SK-N-SH (cell line): ENCODE measurements at places on chromosomes 3 and 15. TPM values are rescaled to one million over a fixed set of nuclear protein-coding genes. Genes with fewer than 3 reads are reported as not detected.
A peak's percentile ranks its signal among the peaks of the same experiment; 100 is the strongest.

DNA sequence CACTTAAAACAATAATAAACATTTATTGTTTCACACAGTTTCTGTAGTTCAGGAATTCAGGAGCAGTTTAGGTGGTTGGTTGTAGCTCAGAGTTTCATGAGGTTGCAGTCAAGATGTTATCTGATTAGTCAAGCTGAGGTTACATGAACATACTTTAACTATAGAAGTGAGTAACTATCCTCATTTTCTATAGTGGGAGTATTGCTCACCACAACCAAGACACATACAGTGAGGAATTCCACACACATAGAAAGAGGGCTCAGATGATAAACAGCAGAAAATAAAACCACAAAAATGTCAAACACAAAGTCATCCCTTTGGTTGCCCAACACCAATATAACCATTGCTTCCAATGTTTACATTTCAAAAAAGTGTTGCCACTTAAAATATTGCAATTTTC lies 13.6 kb downstream of the SCN11A start:
- no peaks in the 10 kb centered on the region for H3K36me3 ChIP-seq
- DNase-seq: no peak
- H3K27me3 ChIP-seq: no peaks in the 10 kb centered on the region
- H3K27ac ChIP-seq: no peak overlapping the region
- H3K4me1 ChIP-seq: no peaks in the 10 kb centered on the region

GRCh38 chr3:55333923-55334322 lies 153.2 kb downstream of the WNT5A start:
- H3K27me3 ChIP-seq: no peaks in the 10 kb centered on the region
- H3K4me1 ChIP-seq: peaks cover 19% of the 10 kb centered on the region
- no peaks in the 10 kb centered on the region for H3K36me3 ChIP-seq

- no peak overlapping the region for H3K4me3 ChIP-seq
- H3K27me3 ChIP-seq: no peaks in the 10 kb centered on the region
- no peak overlapping the region for H3K27ac ChIP-seq
- peaks cover 54% of the 10 kb centered on the region for H3K4me1 ChIP-seq
- peaks cover 3% of the 10 kb centered on the region for H3K36me3 ChIP-seq
- DNase-seq: no peak
These were observed 17.7 kb upstream of the PRR23E start for GRCh38 chr3:127175272-127175671.

GRCh38 chr15:68558318-68559305 lies 20.2 kb upstream of the CORO2B start:
- DNase-seq: no peak
- H3K4me3 ChIP-seq: no peak overlapping the region
- no peaks in the 10 kb centered on the region for H3K27me3 ChIP-seq
- no peak overlapping the region for H3K27ac ChIP-seq

DNA sequence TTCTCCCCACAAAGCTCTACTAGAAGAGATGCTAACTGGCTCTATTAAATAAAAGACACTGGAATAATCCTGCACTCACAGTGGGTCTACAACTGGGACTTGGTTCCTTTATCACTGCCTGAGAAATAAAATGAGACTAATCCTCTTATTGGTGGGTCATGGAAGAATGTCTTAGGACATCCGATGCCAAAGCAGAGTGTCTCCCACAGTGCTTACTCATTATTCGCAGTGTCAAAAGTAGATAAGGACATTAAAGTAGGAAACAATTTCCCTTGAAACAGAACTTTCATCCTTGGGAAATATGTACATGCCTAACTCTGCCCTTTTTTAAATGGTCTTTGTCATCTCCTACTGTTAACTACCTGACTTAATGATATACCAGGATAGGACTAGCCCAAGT lies 71.5 kb downstream of the GSK3B start:
- no peaks in the 10 kb centered on the region for H3K27me3 ChIP-seq
- DNase-seq: no peak
- no peak overlapping the region for H3K4me3 ChIP-seq

GRCh38 chr3:172142051-172142863 lies 102.9 kb downstream of the FNDC3B start:
- no peak for DNase-seq
- peaks cover 26% of the 10 kb centered on the region for H3K36me3 ChIP-seq
- no peak overlapping the region for H3K4me3 ChIP-seq
- peaks cover 27% of the 10 kb centered on the region for H3K4me1 ChIP-seq

DNA sequence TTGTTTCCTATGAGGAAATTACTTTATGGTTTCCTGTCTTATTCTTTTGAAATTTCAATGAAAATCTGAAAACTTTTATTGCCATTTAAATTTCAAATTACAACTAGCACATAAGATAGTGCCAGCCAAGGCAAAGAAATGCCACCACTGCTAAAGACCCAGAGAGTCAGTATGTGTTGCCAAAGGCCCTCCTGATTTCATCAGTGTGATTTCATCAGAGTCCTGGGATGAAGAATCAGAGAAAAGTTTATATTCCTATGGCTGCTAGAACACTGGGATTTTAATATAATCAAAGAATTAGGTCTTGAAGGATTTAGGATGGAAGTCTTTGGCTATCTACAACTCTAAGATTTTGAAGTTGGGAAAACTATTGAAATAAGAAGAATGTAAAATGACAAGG lies 434.2 kb upstream of the CCDC54 start:
- H3K27ac ChIP-seq: no peak overlapping the region
- DNase-seq: no peak
- no peaks in the 10 kb centered on the region; the same call in none of the 2 replicates for H3K4me1 ChIP-seq
- no peaks in the 10 kb centered on the region for H3K36me3 ChIP-seq
- no peaks in the 10 kb centered on the region for H3K27me3 ChIP-seq

- H3K27ac ChIP-seq: no peak overlapping the region
- H3K27me3 ChIP-seq: no peaks in the 10 kb centered on the region
- DNase-seq: no peak
- no peaks in the 10 kb centered on the region for H3K4me1 ChIP-seq
- no peaks in the 10 kb centered on the region for H3K36me3 ChIP-seq
- no peak overlapping the region for H3K4me3 ChIP-seq
These were observed 375.1 kb upstream of the DPH6 start for GRCh38 chr15:35921046-35921445.

DNA sequence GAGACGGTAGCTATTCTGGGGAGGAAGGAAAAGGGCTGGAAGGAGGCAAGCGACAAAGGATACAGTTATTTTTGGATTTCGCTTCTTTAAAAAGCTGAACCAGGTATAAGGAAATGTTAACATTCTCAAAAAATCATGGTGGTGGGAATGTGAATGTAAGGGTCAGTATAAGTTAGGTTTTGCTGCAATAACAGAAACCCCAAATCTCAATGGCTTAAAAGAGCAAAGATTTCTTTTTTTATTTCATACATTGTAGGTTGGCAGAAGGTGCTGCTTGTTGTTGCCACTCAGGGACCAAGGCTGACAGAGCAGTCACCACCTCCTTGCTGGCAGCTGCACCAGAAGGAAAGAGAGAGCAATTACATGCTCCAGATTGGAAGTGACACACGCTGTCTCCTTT lies 176.3 kb upstream of the LPP start:
- H3K27ac ChIP-seq: no peak overlapping the region
- no peaks in the 10 kb centered on the region; the same call in 1 of the 2 replicates for H3K4me1 ChIP-seq
- DNase-seq: no peak
- no peak overlapping the region for H3K4me3 ChIP-seq

- H3K27ac ChIP-seq: peak overlapping the region; percentile 47
- no peak for DNase-seq
- H3K4me3 ChIP-seq: no peak overlapping the region
- H3K36me3 ChIP-seq: peaks cover 3% of the 10 kb centered on the region
- H3K27me3 ChIP-seq: no peaks in the 10 kb centered on the region
- H3K4me1 ChIP-seq: no peaks in the 10 kb centered on the region
These were observed 33.7 kb downstream of the ZBTB11 start for GRCh38 chr3:101643009-101643844.

GRCh38 chr15:33369941-33370622 lies 59.3 kb downstream of the RYR3 start:
- H3K27ac ChIP-seq: no peak overlapping the region
- no peaks in the 10 kb centered on the region for H3K27me3 ChIP-seq
- H3K4me3 ChIP-seq: no peak overlapping the region
- DNase-seq: no peak
- no peaks in the 10 kb centered on the region for H3K4me1 ChIP-seq
- H3K36me3 ChIP-seq: no peaks in the 10 kb centered on the region

- no peaks in the 10 kb centered on the region for H3K27me3 ChIP-seq
- no peak overlapping the region for H3K4me3 ChIP-seq
- H3K4me1 ChIP-seq: peaks cover 7% of the 10 kb centered on the region
- H3K36me3 ChIP-seq: no peaks in the 10 kb centered on the region
- peak overlapping the region; percentile 53 for H3K27ac ChIP-seq
These were observed 512.6 kb upstream of the CBLB start for GRCh38 chr3:106381286-106381938.

IGSF10 gene
- polyA plus RNA-seq: 15.3 and 18.9 TPM in 2 replicates

MOBP gene
- polyA plus RNA-seq: not detected in 2 replicates

HRH1 gene
- 6.2 and 7.7 TPM in 2 replicates for polyA plus RNA-seq

DUOXA2 gene
- polyA plus RNA-seq: not detected in 2 replicates

RTP1 gene
- polyA plus RNA-seq: not detected in 2 replicates

CNTN4 gene
- polyA plus RNA-seq: 0.12 and 0.21 TPM in 2 replicates

DZIP1L gene
- polyA plus RNA-seq: 6.4 and 8.0 TPM in 2 replicates

WDR49 gene
- polyA plus RNA-seq: not detected in 2 replicates

TRAT1 gene
- not detected in 2 replicates for polyA plus RNA-seq

UBP1 gene
- polyA plus RNA-seq: 45.5 and 64.0 TPM in 2 replicates

GREM1 gene
- 23.9 and 46.4 TPM in 2 replicates for polyA plus RNA-seq

MELTF gene
- 27.2 and 32.4 TPM in 2 replicates for polyA plus RNA-seq

THBS1 gene
- polyA plus RNA-seq: 117 and 127 TPM in 2 replicates

PEAK1 gene
- polyA plus RNA-seq: 9.0 and 13.0 TPM in 2 replicates

SYNPR gene
- polyA plus RNA-seq: not detected in 2 replicates

CKMT1B gene
- polyA plus RNA-seq: 1.8 and 3.1 TPM in 2 replicates

SCG3 gene
- polyA plus RNA-seq: 0.16 and 0.41 TPM in 2 replicates
